NCI-H460 (cell line): ENCODE measurements at places on chromosomes 16 and 17.

- DNase-seq = no peak
These were observed 36.2 kb downstream of the SREBF1 start for GRCh38 chr17:17800504-17801021.

- DNase-seq = no peak
These were observed 1.5 kb upstream of the TOM1L1 start for GRCh38 chr17:54899201-54899600.

- no peak for DNase-seq
These were observed 14.8 kb downstream of the ATP2C2 start for GRCh38 chr16:84383106-84383505.

DNA sequence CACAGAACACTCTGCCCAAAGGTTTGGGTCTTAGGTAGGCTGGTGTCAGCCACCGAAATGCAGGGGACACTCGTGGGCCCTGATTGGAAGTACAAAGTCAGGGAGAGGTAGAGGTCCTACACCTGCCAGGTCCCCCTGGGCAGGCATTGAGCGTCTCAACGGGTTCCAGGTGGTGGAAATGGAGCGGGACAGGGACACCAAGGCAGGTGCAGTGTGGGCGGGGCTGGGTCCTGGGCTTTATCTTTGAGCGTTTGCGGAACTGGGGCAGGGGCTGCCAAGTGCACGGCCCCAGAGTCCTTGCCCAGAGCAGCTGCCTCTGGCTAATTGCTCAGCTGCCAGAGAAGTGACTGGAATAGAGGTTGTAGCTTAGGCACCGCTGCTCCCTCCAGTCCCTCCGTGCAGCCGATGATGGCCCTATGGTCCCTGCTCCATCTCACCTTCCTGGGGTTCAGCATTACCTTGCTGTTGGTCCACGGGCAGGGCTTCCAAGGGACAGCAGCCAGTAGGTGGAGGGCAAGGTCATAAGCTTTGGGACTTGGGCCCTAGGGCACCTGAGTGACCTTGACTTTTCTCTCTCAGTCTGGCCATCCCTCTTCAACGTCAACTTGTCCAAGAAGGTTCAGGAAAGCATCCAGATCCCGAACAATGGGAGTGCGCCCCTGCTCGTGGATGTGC is at the start of gene ZACN:
TSS of gene ZACN (plus strand) at position 323 of the 675 bp plus-strand sequence. CDS start at position 406, 83 bp downstream.
- no peak for DNase-seq

DNA sequence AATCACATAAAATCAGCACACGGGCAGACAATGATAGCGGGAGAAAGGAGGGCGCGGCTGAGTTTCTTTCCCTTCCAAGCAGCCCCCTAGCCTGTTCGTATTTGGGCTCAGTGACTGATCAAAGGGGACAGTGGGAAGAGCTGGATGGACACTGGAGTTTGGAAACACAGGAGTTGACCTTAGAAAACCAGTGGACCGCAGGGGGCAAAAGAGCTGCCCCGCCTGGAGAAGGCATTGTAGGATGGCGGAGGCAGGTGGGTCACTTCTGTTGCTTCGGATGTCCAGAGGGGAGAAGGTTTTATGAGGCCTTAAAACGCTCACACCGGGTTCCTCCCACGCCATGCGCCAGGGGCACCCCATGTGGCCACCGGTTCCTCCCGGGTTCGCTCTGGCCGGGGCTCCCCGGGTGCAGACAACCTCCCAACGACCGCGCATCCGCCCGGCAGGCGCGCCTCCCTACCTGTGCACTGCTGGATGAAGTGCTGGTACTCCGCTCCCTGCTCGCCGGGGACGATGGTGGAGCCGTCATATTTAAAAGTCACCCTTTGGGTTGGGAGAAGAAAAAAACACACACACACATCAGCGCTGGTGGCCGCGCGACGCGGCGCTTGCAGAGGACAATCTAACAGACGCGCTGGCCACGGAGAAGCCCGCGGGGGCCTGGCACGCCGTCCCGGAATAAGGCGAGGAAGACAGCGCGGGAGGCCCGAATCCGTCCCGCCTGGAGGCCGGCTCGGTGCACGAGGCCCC is 662 bp downstream of the COTL1 start:
- DNase-seq = no peak

DNA sequence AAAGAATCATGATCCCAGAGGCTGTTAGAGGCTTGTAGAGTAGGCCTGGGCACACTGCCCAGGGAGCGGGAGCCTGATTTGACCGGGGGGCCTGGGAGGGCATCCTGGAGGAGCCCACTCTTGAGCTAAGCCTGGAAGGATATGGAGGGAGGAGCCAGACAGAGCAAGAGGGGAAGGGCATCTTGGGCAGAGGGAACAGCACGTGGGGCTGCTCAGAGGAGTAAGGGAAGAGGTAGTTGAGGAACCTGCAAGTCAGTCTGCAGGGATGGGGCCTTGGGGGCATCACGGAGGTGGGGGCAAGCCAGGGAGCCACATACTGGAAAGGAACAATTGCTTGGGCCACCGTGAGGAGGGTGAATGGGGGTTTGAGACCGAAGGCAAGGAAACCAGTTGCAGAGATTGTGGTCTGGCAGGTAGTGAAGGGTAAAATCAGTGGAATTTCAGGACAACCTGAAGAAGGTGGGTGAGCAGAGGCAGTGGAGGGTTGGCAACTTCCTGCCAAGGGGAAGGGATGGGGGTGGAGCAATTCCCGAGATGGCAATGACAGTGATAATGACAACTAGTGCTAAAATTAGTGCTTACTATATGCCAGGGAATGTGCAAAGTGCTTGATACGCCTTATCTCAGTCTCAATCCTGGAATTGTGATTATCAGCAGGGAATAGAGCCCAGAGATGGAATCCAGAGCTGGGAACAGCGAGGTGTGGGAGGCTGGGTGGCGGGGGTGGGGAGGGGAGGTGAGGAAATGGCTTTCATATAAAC is 9.7 kb upstream of the RAI1 start:
- DNase-seq = no peak

GRCh38 chr17:8598913-8599312 is 31.6 kb downstream of the MYH10 start:
- no peak for DNase-seq

DNA sequence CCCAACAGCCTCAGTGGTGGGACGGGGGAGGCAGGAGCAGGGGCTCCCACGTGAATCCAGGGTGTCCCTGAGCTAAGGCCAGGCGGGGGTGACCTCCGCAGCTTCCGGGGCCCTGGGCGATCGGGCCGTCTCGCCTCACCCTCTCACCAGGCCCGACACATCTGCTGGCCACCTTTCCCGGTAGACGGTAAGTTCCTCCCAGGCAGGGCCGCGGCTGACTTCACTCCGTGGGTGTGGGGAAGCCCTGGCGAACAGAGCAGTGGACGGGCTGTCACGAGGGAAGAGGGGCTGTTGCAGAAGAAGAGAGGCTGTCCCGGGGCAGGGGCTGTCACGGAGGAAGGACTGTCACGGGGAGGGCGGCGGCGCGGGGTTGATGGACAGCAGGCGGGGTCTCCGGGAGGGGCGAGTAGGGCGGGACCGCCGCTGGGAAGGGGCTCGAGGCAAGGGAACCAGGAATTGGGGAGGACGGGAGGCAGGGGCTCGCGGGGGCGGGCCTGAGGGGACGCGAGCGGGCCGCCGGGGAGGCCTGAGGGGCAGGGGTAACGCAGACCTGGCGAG is 498 bp downstream of the PKMYT1 start:
- DNase-seq = no peak

GRCh38 chr16:74721716-74722115 is 21.1 kb upstream of the MLKL start:
- DNase-seq = no peak

GRCh38 chr17:80545499-80545826 is 825 bp downstream of the RPTOR start:
- no peak for DNase-seq

DNA sequence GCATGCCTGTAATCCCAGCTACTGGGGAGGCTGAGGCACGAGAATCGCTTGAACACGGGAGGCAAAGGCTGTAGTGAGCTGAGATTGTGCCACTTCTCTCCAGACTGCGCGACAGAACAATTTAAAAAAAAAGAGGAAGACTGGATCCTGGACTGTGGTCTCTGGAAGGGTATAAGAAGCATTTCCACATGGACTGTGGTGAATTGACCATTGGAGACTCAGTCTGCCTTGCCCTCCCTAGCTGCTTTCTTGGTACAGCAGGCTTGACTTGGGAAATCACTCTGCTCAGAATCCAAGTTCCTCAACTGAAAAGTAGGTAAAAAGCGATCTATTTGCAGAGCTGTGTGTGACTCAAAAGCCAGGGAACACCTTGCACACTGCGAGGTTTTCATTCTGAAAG is 1.0 kb upstream of the MGRN1 start:
- DNase-seq = no peak

DNA sequence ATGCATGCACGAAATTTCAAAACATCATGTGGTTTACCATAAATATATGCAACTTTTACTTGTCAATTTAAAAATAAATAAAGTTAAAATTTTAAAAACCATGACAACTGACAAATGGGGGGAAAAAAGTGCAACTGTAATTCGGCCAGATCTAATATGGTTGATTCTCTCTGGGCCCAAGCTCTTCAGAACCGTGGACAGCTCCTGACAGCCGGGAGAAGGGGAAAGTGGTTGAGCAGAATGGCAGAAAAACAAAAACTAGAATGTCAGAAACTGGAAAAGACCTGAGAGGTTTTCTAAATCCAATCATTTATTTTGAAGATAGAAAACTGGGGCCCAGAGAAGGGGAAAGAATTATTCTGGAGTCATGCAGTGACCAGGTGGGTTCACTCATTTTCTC is 126.6 kb downstream of the TMEM132E start:
- DNase-seq = peak; percentile 18

- DNase-seq = no peak
These were observed 15.7 kb upstream of the CCL1 start for GRCh38 chr17:34378664-34379101.

GRCh38 chr17:43471585-43472160 is 12.1 kb upstream of the DHX8 start:
- DNase-seq = no peak

DNA sequence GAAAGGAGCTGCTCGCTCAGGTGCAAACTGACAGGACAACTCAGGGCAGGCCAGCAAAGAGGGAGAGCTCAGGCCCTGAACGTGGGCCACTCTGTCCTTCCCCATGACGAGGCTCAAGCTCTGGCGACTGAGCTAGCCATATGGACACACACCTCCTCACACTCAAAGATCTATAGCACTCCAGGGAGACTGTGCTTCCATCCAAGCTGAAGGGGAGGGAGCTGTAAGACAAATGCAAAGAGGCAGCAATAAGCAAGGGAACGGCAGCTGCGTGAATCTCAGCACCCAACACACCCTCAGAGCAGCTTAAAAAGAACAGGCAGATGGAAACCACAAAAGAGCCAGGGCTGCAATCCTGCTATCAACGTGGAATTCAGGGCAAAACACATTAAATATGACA is 13.5 kb downstream of the NUDT16L1 start:
- no peak for DNase-seq
